ENCODE measurements at places on chromosomes 7 and 10.

DNA sequence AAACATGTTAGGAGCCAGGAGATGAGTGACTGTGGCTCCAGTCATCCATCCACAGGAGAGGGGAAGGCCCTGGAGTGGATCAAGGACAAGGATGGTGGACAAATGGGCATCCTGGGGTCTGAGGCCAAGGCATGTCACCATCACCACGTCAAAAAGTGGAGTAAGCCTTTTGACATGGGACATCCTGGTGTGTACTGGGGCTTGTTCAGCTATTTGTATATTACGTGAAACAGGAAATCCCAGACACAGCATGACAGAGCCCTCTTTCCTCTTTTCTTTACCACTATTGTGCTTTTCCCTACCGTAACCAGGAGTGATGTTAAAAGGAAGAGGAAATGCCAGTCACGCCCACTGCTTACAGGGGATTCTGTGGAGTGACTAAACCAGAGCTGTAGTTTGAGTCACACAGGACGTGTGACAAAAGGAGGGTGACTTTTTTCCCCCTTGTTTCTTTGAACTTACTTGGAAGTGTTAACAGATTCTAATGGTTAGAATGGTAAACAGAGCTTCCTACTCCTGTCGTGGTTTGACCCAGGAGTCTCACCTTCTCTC, 15.4 kb downstream of the ACSL5 start:
- DNase-seq: no peak

- DNase-seq: peak; percentile 46
Measured at GRCh38 chr10:96073722-96074121, 30.3 kb downstream of the CCNJ start.

GRCh38 chr7:23333671-23334246, 34.6 kb downstream of the MALSU1 start:
- peak; percentile 92 for DNase-seq

- DNase-seq: no peak
Measured at GRCh38 chr7:138025215-138026186, 23.6 kb upstream of the CREB3L2 start.

GRCh38 chr10:92688573-92688926, 1.2 kb upstream of the HHEX start:
- DNase-seq: no peak

DNA sequence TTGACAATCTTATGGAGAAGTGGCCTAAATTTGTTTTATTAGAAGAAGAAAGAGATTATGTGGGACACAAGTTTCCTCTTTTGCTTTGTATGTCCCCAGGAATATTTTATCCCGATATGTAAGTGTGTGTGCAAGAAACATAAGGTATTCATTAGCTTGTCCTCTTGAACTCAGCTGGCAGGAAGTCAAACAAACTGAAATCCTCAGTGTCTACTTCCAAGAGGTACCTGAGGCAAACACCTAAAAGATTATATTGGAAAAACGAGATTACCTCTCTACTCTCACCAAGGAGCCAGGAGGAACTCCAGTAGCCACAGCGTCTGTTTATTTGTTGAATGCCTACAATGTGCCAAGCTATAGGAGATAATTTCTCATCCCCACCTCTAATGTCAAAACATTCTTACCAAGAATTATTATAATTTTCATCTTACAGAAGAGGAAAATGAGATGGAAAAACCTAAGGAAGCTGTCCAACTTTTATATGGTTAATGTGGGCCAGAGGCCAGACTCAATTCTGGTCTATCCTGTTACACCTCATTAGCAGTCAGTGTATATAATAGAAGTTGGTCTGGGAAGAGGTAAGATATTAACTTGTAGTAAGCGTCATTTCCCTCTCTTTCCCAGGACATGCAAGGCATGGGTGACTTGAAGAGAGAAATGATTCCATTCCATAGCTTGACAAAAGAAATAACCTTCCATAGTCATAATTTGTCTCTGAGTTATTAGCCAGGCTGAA, 692.7 kb downstream of the MAGI2 start:
- no peak for DNase-seq

- no peak for DNase-seq
Measured at GRCh38 chr10:7417103-7417623, 6.3 kb upstream of the SFMBT2 start.

GRCh38 chr10:63651864-63652263, 130.7 kb downstream of the REEP3 start:
- no peak for DNase-seq

GRCh38 chr10:132319853-132320653, 11.9 kb upstream of the LRRC27 start:
- DNase-seq: peak; percentile 37

DNA sequence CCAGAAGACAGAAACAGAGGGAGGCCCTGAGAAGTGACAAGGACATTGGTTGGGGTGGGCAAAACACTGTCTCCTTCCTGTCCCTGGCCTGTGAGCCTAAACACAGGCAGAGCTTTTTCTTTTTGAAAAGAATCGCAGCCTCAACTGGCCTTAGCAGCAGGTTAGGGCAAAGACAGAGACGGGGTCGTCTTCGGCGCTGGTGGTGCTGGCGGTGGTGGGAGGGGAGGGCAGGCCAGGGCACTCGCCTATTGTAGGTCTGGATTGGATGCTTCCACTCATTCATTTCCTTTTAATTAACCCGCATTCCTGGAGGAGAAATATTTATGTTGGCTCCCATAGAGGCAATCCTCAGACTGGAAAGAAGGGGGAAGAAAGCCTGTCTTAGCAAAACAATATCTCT, 22.6 kb downstream of the WNT8B start:
- no peak for DNase-seq

GRCh38 chr10:43903451-43903850, 254.8 kb upstream of the ZNF32 start:
- DNase-seq: no peak

- no peak for DNase-seq
Measured at GRCh38 chr10:2791774-2792443, 275.4 kb upstream of the PFKP start.

DNA sequence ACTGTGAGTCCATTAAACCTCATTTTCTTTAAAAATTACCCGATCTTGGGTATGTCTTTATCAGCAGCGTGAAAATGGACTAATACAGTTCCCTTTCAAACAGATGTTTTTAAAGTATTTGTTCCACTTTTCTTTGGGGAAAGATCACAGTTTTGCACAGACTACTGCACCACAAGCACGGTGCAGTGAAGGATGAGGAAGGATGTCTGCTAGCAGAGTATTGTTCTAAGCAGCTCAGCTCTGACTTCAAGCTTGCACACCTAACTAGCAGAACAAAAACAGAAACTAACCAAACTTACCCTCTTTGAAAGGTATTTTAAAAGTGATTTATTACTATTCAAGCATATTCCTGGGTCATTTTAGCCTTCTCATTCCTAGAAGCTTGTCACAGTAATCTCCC, 20.0 kb downstream of the THNSL1 start:
- DNase-seq: no peak

- DNase-seq: no peak
Measured at GRCh38 chr10:133141958-133142340, 18.1 kb upstream of the KNDC1 start.

DNA sequence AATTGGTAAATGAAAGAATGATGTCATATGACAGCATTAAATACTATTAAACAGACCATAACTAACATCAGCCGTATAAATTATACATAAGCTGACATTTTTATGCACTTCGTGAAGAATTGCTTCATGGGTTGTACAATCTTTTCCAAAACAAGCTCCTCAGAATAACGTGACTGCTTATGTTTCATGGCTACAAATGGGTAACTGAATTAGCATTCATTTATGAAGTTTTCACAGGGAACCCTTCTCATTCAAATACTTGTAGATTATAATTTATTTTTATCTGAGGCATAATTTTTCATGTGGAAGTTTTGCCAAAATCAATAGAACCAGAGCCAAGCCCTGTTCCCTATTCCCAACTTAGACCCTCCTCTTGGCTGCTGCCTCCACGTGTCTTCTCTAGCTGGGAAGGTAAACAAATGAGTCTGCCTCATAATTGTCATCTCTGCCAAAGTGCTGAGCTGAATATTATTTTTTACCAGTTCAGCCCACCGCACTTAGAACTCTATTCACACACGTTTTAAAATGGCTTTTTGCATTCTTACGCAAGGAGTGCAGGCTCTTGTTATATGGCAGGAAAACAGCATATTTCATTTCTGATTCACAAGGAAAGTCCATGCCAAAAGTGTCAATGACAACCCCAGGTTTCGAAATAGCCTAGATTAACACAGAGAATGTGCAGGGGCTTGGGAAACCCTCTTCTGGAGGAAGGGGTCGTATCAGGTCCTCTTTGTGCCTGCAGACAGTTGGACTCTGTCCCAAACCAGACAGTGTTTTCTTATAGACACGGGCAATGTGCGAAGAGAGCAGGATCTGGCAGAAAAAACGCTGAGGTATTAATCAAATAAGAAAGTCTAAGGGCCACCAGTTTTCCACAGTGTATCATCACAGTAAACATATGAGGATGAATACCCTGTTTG, 370.7 kb upstream of the MGMT start:
- DNase-seq: peak; percentile 68

- DNase-seq: no peak
Measured at GRCh38 chr10:118925404-118926071, 104.0 kb upstream of the NANOS1 start.

DNA sequence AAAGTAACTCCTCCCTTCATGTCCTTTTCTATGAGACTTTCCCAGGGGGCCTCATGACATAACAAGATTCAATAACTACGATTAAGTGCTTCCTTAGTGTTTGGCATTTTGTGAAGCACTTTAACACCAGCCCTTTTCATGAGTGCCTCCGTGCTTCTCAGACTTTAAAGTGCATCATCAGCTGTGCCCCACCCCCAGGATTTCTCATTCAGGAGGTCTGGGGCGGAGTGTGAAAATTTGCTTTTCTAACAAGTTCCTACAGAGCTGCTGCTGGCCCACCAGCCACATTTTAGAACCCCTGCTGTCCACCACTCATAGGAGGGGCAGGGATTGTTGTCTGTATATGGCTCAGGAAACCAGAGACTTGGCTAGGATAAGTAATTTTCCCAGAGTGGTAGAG, 445.3 kb downstream of the LRMDA start:
- no peak for DNase-seq

GRCh38 chr7:25927626-25927978, 224.4 kb upstream of the NFE2L3 start:
- DNase-seq: no peak

DNA sequence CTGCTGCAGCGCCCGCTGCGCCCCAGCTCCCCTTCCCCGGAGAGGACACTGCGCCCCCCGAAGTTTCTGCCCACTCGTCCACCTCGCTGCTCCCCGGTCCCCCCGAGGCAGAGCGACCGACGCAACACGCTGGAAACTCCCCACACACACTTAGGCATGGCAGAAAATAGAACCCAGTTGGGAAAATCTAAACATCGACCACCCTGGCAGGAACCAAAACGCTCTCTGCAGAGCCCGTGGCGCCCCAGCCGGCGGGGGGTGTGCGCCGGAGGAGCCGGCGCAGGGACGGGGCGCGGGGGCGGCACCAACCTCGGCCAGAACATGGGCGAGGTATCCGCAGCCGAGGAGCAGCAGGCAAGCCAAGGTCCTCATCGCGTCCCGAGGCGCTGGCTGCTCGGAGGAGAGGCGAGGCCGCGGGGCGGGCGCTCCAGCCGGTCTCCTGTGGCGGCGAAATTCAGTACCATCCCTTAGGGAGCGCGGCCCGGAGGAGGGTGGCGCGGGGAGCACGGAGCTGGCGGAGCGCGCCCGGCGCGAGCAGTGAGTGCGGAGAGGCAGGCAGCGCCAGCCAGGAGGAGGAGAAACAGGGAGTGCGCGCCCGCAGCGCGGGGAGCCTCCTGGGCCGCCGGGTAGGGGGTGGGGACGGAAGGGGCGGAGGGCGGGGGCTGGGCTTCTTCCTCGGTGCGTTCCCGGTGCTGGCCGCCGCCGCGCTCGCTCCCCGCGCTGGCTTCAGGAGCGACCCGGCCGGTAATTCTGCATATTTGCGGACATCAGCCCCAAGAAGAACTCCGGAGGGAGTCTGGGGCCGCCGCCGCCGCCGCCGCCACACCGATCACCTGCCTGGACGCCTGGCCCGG, 789 bp downstream of the PDGFA start:
- no peak for DNase-seq

DNA sequence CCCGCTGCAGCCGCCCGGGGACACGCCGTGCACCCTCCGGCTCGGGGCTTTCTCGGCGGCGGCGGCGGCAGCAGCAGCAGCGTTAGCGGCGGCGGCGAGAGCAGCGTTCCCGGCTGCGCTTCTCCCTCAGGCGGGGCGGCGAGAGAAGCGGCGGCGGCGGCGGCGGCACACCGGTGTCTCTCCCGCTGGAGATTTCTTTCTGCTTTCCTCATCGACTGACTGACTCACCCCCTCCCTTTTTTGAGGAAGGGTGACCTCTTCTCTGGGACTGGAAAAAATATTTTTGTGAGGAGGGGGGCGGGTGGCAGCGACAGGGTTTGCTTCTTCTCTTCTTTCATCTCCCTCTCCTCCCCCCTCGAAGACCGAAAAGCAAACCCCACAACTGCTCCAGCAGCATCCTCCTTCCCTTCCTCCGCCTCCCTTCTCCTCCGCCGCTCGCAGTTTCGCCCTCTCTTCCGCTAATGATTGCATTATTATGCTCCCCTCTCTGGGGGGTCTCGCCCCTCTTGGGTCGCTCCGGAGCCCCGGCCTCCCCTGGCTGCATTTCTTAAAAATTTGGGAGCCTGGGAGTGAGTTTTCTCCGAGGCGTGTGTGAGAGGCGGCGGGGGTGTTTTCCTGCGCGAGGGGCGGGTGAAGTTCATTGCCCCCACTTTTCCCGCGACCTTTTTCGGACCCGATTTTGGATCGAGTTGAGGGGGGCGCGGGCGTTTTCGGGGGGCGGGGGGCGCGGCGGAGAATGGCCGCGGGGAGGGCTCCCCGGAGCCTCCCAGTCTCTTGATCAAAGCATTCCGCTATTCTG, 411 bp downstream of the AUTS2 start:
- DNase-seq: peak; percentile 15

DNA sequence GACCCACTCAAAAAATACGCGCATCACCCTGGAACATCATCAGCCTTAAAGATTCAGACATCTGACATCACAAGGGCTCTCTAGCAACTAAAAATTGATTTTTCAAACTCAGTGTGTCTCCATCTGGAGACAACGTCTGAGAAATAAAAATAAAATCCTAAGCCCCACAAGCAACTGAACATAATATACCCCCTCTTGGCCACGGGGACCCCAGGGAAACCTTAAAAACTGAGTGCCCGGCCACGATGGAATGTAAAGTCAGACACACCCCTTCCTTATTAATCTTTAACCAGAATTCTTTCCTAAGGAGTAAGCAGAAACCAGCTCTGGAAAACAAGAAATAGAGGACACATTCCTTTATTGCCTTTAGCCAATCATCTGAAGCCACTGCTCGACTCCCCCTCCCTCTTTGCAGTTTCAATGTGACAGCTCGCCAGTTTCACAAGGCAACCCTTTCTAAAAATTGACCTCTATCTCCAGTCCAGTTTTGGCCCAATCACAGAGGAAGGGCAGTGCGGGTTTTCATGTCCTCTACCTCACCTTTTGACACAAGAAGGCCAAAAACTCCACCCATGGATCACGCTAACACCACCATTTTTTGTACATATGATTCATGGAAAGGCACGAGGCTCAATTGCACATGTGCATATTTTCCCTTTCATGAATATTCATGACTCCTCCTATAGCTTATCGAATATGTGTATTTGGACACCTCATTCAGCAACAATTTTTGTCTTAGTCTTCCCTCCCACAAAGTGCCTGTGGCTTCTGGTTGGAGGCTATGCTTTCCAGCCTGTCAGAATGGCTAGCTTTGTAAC, 24.2 kb downstream of the IFIT3 start:
- peak; percentile 92 for DNase-seq

Data from fibroblast of skin of left biceps (primary cell).